BJ (cell line): ENCODE measurements at places on chromosomes 11 and 22.

- no peak for DNase-seq
Measured at GRCh38 chr11:66048547-66049323, at the start of gene GAL3ST3. TSS of gene GAL3ST3 (minus strand) at chr11:66049161. CDS start at chr11:66045415, 3,746 bp downstream.

DNA sequence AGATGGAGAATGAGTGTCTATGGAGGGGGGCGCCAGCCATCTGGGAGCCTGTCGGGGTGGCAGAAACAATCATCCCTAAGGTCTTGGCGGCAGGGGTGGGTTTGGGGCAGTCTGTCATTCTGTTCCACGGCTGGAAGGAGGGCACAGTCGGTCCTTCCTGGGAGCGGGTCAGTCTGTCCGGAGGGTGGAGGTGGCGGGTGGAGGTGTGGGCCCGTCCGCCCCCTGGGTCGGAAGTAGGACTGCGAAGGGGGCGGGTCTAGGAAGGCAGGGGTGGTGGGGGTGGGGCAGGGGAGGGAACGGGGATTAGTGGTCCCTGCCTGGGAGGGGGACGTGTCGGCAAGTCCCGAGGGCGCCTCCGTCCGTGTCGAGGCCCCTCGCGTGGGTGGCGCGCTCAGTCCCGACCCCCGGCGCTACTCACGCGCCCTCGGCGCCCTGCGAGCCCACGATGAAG lies 461 bp downstream of the TBC1D10A start:
- no peak for DNase-seq

- DNase-seq = no peak
Measured at GRCh38 chr11:81989093-81989492, 744.6 kb downstream of the FAM181B start.

DNA sequence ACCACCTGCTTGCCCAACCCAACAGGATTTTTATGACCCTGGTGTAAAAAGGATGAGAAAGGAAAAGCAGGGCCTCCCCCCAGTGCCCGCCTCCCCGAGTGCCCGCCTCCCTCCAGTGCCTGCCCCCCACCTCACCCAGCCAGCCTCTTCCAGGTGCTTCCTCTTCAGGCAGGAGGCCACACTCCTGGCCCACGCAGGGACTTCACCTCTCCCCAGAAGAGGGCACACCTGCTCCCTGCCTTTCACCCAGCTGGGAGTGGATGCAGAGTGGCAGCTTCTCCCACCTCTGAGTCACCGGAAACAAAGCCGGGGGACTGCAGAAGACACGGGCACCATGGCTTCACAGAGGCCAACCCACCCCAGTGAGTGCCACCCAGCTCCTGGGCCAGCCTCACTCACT lies 16.1 kb downstream of the CPT1A start:
- no peak for DNase-seq

- no peak for DNase-seq
Measured at GRCh38 chr11:125886997-125887372, 483 bp upstream of the HYLS1 start.

- DNase-seq = no peak
Measured at GRCh38 chr22:38009000-38009806, 24.8 kb upstream of the SOX10 start.

DNA sequence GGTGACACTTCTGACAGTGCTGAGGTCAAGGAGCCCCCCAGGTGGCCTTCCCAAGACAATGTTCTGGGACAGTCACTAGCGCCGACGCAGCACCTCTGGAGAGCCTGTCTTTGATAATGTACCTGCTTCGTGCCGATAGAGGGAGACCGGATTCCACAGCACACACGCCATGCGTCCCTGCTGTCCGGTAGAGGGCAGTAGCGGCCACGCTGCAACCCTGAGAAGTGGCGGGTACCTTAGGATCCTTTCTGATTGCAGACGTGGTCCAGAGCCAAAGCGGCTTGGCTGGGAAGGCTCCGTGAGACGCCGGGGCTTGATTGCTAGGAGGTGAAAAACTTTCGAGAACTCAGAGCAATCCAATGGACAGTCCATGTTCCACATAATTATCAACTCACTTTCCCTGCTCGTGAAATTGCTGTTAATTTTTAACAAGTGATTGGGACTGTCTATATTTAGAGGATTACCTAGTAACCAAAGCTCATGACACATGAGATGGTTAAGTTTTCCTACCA lies 11.4 kb upstream of the BARX2 start:
- DNase-seq = peak; percentile 18

- DNase-seq = no peak
Measured at GRCh38 chr11:1463056-1463455, 23.5 kb downstream of the MOB2 start.

DNA sequence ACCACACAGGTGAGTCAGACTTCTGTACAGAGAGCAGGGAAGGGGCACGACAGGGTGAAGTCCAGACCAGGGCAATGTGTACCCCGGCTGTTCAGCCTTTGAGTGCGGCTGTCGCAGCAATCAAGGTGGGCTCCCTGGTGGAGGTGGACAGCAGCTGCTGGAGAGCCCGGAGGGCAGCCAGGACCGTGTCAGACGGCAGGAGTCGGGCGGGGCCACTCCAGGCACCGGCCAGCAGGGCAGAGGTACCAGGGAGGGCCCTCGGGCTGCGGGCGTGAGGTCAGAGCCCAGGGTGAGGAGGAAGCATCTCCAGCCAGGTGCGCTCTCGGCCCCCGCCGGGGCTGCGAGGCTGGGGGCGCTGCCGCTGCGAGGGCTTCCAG lies 802 bp upstream of the PIM3 start:
- no peak for DNase-seq

DNA sequence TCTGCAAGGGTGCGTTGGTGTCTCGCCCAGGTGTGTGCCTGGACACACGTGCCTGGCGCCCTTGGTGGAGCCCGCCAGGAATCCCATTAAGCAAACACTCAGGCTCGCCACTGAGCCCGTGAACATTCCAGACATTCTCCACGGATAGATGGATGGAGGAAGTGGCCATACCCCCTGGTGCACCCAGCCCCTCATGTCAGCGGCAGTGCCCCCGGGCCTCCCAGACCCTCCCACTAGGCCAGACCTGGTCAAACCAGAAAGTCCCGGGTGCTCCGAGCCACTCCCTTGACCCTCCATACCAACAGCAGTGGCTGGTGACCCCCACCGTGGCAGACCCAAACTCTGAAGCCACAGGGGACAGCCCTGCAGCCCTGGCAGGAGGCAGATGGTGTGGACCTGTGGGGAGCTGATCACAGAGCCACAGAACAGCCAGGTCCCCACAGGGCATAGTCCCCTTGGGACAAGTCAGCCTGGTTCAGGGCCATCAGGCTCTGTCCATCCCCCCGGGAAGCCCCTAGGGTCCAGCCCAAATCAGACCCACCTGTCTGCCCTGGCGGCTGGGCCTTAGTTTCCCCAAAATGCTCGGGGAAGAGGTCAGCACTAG lies 1.9 kb downstream of the EPS8L2 start:
- DNase-seq = no peak

- no peak for DNase-seq
Measured at GRCh38 chr11:134719397-134719796, 307.4 kb upstream of the B3GAT1 start.

GRCh38 chr11:129798212-129798611 lies 17.4 kb upstream of the TMEM45B start:
- DNase-seq = no peak

- DNase-seq = no peak
Measured at GRCh38 chr11:39442177-39442576, 2017.3 kb downstream of the LRRC4C start.

GRCh38 chr22:20386336-20386735 lies 7.6 kb upstream of the ZNF74 start:
- DNase-seq = no peak

GRCh38 chr11:116615211-116615865 lies 157.4 kb downstream of the BUD13 start:
- DNase-seq = no peak

DNA sequence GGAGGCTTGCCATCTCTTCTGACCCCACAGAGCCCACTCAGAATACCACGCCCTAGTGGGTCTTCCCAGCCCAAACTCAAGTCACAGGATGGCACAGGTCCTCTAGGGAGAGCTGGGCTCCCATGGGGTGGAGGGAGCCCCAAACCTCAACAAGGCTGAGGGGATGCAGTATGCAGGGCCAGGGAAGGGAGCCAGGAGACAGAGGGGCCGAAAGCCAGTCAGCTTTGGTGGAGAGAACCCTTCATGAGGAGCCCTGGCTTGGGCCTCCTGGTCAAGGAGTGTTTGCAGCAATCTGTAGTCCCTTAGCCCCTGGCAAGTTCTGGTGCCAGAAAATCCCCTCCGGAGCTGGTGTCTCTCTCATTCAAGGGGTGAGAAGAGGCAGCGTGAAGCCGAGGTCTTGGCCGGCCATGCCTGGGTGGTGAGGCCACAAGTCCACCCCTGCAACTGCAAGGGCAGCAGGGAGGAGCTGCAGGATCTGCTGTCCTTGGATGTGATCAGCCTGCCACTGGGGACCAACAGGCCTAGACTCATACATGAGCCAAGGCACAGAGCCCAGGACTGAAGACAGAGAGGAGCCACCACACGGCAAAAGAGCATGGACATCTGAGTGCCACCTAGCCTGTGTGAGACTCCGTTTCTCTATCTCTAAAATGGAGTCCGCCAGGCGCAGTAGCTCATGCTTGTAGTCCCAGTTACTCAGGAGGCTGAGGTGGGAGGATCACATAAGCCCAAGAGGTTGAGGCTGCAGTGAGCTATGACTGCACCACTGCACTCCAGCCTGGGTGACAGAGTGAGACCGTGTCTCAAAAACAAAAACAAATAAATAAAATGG lies 24.1 kb downstream of the NEAT1 start:
- DNase-seq = no peak

DNA sequence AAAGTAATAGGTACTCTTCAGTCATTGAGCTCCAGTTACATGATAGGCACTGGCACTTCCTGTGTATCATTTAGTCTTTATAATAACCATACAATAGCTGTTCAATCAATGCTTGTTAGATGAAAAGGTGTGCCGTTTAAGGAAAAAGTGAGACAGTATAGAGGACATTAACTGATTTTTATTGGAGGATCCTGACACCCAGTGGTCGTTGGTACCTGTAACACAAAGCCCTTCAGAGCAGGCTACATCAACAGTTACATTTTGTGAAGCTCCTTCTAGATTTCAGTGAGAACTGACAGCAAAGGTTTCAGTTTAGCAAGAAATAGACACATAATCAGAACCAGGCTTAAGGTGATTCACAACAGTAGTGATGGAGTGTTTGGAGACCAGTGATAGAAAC lies 44.2 kb downstream of the CCDC81 start:
- no peak for DNase-seq

DNA sequence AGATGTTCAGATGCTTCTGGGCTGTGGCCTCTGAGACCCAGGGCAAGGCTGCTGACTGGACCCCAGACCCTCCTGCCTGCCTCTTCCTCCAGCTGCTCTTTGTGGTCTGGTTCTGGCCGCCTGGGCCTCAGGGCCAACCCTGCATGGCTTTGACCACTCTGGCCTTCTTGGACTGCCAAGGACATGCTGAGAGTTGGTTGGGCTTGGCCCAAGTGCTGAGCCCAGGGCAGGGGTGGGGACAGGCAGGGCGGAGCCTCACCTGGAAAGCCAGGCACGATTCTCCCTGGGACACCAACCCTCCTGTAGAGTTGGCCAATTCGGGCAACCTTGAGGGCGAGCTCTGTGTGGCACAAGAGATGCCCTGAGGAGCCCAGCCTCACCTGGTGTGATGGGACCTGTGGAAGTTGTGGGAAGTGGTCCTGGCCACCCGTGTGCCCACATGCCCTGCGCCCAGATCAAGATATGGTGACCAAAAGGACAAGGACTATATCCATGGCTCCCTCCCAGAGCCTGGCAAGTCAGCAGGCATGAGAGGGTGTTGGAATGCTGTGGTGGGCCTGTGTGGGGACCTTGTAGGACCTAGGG lies 11.6 kb downstream of the TANGO2 start:
- no peak for DNase-seq

- DNase-seq = no peak
Measured at GRCh38 chr11:555227-555779, 5.2 kb downstream of the LMNTD2 start.

GRCh38 chr11:102464859-102465500 lies 12.4 kb upstream of the TMEM123 start:
- DNase-seq = no peak

- no peak for DNase-seq
Measured at GRCh38 chr22:48758881-48759875, 1068.5 kb downstream of the BRD1 start.

DNA sequence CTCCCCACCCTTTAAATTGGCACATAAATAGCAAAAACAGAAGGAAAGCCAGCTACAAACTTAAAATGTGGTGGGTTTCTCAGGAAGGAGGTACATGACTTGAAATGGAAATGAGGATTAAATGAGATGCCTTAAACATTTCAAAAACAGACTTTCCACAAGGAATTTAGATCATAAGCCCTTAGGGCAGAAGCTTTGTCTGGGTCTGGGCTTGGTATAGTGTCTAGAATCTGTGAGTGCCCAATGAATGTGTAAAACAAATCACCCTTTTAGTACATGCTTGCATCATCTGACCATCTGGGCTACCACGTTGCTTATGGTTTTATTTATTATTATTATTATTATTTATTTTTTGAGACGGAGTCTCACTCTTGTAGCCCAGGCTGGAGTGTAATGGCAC lies 37.1 kb upstream of the CREB3L1 start:
- no peak for DNase-seq

GRCh38 chr22:19903031-19903430 lies 38.5 kb upstream of the COMT start:
- no peak for DNase-seq

DNA sequence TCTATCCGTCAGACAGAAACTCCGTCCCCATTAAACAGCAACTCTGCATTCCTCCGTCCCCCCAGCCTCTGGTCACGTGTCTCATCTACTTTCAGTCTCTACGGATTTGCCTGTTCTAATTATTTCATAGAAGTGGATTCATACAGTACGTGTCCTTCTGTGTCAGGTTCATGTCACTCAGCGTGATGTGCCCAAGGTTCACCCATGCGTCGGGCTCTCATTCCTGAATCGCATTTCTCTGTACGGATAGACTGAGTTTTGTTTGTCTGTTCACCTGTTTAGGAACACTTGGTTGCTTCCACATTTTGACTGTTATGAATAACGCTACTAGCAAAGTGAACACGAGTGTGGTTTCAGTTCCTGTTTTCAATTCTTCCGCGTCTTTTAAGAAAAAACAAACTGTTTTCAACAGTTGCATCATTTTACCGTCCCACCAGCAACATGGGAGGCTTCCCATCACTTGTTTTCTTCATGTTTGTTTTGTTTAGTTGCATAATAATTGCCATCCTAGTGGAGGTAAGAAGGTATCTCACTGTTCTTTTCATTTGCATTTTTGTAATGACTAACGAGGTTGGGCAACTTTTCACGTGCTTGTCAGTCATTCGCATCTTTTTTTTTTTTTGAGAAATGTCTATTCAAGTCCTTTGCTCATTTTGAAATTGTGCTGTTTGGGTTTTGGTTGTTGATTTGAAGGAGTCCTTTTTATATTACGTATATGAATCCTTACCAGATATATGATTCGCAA lies 8.9 kb upstream of the NLRP6 start:
- DNase-seq = no peak

GRCh38 chr11:94757037-94757735 lies 11.0 kb upstream of the AMOTL1 start:
- no peak for DNase-seq

GRCh38 chr22:40128989-40129388 lies 48.7 kb upstream of the TNRC6B start:
- no peak for DNase-seq

DNA sequence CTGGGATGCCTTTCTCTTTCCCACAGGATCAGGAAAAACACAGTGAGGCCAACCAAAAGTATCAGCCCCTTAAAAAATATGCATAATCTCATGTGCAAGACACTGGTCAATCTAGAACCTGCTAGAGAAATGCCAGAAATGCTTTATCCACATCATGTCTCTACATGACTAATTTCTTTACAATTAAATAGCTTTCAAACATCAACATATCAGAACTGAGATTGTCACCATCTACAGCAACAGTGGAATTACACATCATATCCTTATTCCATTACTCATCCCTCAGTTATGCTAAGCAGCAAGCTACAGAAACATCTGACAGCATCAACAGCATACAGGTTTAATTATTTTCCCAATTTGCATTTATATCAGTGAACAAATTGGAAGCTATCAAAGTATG lies 78.8 kb downstream of the DDIAS start:
- DNase-seq = peak; percentile 62
